ENCODE measurements at places on chromosomes 12 and 14. TPM values are rescaled to one million over a fixed set of nuclear protein-coding genes. Genes with fewer than 3 reads are reported as not detected.

DNA sequence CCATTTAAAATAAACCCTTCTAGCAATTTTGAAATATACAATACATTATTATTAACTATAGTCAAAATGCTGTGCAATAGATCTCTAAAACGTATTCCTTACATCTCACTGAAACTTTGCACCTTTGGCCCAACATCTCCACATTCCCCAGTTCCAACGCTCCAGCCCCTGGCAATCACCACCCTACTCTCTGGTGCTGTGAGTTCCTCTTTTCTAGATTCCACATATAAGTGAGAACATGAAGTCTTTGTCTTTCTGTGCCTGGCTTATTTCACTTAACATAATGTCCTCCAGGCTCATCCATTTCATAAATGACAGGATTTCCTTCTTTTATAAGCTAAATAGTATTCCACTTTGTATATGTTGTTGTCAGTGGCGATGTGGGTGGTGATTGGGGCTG, 194.7 kb upstream of the RTL1 start:
- H3K27ac ChIP-seq = no peak overlapping the region
- no peaks in the 10 kb centered on the region for H3K36me3 ChIP-seq
- H3K4me1 ChIP-seq = no peaks in the 10 kb centered on the region
- H3K27me3 ChIP-seq = no peaks in the 10 kb centered on the region
- no peak for DNase-seq
- no peak overlapping the region for H3K4me3 ChIP-seq

DNA sequence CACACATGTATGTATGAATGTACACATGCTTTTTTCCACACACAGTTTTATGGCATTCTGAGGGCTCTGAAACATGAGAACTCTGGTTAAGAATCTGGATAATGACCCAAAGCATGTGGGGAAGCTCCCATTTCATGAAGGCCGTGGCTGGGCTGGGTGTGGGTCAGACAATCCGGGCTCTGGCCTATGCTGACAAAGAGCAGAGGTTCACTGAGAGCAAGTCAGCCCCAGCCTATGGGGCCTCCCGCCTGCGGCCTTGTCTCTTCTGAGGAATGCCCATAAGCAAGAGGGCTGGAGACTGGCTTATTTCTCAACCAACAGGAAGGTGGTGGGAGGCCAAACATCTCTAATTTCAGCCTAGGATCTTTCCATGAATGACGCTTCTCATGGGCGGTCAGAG, 8.5 kb downstream of the MYH6 start:
- no peak for DNase-seq
- no peaks in the 10 kb centered on the region for H3K27me3 ChIP-seq
- no peak overlapping the region for H3K4me3 ChIP-seq
- H3K4me1 ChIP-seq = no peaks in the 10 kb centered on the region

The NRL gene
- 2.0 TPM for total RNA-seq

DNA sequence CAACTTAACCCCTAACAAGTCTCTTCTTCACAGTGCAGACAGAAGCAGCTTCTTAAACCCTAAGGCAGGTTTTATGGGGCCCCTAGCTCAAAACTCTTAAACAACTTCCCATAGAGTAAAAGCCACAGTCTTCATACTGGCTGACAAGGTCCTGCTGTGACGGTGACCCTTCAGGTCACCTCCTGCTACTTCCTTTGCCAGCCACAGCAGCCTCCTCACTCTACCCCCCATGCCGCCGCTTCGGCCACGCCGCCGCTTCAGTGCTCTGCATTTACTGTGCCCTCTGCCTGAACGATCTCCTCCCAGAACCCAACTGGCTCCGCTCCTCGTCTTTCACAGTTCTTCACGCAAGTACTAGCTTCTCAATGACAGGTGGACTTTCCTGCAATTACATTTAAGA, 45.5 kb downstream of the ACADS start:
- H3K27me3 ChIP-seq = no peaks in the 10 kb centered on the region
- H3K4me1 ChIP-seq = peaks cover 22% of the 10 kb centered on the region
- H3K27ac ChIP-seq = no peak overlapping the region
- DNase-seq = no peak
- peaks cover 44% of the 10 kb centered on the region for H3K36me3 ChIP-seq

GRCh38 chr12:109639151-109639872, 65.7 kb downstream of the MVK start:
- no peaks in the 10 kb centered on the region for H3K36me3 ChIP-seq
- DNase-seq = no peak
- H3K27ac ChIP-seq = no peak overlapping the region
- no peak overlapping the region for H3K4me3 ChIP-seq
- no peaks in the 10 kb centered on the region for H3K4me1 ChIP-seq

DNA sequence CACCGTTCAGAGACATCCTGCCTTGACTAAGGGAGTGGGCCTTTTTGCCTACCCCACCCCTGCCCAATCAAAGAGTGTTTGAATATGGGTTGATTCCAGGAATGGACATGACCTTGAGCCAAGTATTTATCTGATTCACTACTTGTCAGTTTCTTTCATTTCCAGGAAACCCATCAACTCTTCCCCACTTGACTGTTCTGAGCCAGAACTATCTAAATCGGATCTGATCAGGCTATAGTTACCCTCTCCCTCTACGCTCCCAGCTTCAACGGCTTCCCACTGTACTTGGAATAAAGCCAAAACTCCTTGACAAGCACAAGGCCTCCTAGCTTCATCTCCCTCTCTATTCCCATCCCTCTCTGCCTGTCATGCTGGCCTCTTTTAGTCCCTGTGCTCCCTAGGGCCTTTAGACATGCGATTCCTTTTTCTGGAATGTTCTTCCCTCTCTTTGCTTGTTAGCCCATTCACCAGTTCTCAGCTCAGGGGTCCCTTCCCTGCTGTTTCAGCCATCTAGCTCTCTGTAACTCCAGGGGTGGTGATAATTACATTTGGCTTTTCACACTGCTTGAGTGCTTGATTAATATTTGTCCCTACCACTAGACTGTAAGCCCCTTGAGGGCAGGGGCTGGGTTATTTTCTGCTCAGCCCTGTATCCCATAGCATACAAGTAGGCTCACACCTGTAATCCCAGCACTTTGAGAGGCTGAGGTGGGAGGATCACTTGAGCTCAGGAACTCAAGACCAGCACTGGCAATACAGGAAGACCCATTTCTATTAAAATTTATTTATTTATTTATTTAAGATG, 5.5 kb upstream of the ITPK1 start:
- no peaks in the 10 kb centered on the region for H3K27me3 ChIP-seq
- no peak for DNase-seq
- H3K27ac ChIP-seq = no peak overlapping the region
- H3K4me3 ChIP-seq = no peak overlapping the region

The GYS2 gene
- total RNA-seq = not detected

All from lower lobe of right lung (tissue), 2 donors.